ENCODE measurements at places on chromosomes 7 and 10.
A peak's percentile ranks its signal among the peaks of the same experiment; 100 is the strongest.

GRCh38 chr10:122096705-122097104, 107.7 kb downstream of the TACC2 start:
- no peak for DNase-seq

DNA sequence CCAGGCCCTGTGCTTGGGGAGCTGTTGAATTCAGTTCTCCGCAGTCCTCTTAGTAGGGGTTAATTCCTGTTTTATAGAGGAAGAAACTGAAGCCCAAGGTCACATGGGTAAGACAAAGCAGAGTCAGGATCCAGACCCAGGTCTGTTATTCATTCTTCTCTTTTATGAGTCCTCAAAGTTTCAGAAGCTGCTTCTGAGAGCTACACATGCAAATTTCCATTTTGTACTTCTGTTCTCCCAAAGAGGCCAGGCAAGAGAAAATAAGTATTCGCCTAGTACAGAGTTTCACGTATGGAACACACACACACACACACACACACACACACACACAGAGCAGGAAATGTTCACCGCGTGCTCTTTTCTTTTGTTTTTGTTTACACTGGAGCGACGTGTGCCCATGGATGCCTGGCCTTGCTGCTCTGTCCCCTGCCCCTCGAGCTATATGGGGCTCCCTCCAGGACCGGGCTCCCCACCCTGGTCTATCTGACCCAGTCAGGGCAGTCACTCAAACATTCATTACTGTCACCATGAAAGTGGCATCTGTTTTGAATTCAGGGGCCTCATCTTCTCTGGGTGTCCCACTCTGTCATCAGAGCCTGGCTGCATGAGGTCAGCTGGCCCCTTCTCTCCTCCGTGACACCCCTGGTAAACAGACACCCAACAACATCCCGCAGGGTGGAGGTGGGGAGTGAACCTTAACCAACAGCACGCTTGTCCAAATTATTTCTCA, 84.4 kb downstream of the TNS3 start:
- peak; percentile 37 for DNase-seq

DNA sequence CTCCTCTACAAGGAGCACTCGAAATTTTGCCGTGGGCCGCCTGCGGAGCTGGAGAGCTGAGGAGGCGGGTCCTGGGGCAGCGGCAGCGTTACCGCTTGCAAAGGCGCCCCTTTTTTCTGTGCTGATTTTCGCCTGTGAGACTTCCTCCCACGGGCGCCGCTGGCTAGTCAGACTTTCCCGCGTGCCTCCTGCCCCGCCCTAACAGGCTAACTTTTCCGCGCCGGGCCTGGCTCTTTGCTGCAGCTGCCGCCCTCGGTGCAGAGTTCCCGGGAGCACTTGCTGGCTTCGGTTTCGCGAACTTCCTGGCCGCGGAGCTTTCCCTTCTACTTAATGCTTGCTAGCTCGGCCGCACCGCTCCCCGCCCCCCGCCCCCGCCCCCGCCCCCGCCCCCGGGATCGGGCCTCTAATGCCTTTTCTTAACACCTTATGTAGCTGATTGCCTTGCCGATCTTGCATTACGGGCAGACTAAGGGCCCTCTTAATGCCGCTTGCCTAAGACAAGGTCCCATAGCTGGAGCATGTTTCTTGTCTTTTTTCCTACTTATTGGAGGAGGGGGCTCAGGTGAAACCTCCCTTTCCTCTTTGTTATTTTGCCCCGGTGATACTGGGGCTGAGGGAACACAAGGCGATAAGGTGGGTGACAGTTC, 37.9 kb upstream of the RASGEF1A start:
- peak; percentile 33 for DNase-seq

DNA sequence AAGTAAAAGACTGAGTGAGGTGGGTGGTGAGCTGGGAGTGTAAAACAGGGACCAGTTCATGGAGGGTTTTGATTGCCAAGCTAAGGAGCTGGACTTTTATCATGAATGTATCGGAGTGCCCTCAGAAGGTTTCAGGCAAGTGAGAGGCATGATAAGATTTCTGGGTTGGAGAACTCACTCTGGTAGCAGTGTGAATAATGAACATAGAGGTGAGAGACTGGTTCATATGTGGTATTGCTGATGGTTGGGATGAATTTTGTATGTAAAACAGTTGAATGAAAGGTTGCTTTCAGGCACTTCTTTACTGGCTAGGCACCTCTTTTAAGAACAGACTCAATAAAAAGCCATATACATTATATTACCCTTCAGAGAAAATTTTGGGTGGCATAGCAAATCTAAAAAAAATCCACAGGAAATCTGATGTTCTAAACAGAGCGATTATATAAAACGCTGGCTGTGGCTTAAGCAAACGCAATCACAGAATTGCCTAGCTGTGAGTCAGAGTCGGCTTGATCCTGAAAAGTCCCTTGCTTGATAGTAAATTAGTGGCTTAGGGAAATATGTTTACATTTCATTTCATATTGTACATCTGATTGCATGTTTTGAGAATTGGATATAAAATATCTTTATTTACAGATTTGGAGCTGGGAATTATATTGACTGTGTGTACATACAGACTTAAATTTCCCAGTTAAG, 92.9 kb upstream of the HDAC9 start:
- peak; percentile 76 for DNase-seq

DNA sequence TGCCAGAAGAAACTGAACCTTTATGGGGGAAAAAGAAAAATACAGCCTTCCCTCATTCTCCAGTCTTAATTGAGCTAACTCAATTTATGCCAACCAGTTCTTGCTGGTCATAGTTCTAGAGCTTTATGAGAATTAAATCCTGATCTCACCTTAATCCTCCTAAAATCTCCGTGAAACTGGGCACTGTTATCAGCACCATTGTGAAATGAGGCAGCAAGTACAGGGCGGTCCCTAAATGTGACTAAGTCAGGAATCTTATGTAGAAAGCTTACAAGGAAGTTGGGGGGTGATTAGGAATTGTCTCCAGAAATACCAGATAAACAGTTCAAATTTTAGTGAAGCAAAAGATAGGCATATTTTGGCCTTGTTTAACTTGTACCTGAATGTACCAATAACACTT, 10.7 kb upstream of the INSYN2A start:
- DNase-seq: no peak

- no peak for DNase-seq
These were observed 96.8 kb downstream of the PTEN start for GRCh38 chr10:87960230-87960629.
